Upper lobe of right lung (tissue), 1 donor: ENCODE measurements at places on chromosomes 2 and 18. TPM values are rescaled to one million over a fixed set of nuclear protein-coding genes. Genes with fewer than 3 reads are reported as not detected.

DNA sequence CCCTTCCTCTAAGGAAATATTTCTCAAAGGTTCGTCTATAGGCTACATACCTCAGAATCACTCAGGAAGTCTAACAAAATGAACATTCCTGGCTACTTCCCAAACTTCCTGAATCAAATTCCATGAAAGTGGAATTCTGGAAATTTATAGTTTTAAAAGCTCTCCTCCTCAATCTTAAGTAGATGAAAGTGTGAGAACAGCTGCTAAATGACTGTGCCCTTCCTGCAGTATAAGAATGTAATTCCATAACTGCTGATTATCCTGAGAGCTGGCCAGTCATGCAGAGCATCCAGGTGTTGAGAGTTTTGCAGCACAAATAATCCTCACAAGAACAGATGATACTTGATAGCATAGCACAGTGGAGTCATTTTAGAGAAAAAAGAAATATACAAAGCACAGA is 265.0 kb downstream of the KCNJ3 start:
- no peak for DNase-seq

DNA sequence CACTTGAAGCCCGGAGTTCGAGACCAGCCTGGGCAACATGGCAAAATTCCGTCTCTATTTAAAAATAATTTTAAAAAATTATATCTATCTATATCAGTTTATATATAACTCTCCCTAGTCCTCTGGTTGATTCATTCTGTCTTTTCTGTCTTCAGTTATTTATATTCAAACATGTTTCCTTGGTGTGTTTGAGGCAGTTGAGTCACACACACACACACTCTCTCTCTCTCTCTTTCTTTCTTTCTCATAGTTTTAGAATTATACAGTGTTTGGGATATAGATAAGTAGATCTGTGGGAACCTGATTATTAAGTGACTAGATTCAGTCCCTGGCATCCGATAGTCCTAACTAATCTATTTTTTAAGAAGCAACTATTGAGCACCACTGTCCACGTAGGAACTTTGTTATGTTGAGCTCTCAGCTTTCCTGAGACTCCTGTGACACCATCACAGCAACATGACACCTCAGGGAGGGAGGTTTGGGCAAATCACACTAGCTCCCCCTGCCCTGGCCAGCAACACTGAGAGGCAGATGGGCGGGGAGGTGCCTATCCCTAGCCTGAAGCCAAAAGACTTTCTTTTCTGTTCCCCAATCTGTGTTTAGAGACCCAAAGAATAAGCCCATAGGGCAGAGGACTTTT is 482.7 kb downstream of the DLGAP1 start:
- DNase-seq: no peak

CCDC85A gene
- total RNA-seq: 22.2 TPM

MYO3B gene
- 0.17 TPM for total RNA-seq

DNA sequence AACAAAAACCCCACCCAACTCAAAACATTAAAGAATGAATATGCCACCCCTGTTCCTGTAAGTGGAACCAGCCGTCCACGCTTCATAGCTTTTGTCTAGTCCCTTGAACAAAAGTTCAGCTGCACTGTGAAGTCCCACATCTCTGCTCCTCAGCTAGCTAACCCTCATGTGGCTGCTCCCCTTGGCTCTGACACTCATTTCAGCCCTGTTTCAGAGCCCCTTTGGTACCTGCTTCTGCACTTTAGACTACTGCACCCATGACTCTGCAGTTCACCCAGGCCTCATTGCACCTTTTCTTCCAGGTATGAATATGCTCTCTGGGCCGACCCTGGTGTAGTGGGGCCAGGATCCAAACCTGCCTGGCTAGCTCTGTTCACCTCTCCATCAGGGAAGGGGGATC is 155.3 kb downstream of the DIS3L2 start:
- no peak for DNase-seq

FSHR gene
- not detected for total RNA-seq

- no peak for DNase-seq
These were observed 69.9 kb upstream of the MAPRE2 start for GRCh38 chr18:34971313-34971712.

DNA sequence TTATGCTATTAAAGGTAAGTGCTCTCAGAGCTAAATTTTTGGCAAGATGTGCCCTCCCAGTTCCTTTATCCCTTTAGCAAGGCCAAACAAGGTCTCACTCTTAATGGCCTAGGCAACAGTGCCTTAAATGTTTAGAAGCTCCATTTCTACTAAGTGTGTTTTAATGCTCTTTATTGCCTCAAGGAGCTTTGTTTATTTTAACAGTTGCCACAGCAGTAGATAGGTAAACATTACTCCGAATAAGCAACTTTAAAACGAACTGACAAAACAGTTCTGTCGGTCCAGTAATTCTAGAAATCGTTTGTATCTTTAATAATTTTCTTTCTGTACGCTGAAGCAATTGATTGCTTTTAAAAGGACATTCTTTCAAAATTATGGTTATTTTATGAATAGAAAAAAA is 74.5 kb downstream of the PIEZO2 start:
- no peak for DNase-seq

DNA sequence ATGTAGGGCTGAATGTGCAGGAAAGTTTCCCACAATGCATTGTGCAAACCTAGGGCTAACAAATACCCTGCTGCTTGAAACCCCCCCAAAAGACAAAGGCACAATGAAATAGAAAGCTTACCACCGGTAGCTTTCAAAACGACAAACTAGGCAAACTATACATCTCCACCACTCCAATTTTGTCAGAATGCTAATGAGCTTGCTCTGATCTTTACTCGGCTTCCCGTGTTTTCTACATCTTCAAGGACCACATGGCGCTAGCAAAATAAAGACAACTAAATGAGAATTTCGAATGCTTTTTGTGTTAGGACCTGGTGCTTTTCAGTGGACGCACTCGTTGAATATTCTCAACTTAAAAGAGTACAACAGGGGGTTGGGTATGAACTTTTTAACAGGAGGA is 37.2 kb upstream of the OTX1 start:
- DNase-seq: no peak

APCDD1 gene
- 27.6 TPM for total RNA-seq

DNA sequence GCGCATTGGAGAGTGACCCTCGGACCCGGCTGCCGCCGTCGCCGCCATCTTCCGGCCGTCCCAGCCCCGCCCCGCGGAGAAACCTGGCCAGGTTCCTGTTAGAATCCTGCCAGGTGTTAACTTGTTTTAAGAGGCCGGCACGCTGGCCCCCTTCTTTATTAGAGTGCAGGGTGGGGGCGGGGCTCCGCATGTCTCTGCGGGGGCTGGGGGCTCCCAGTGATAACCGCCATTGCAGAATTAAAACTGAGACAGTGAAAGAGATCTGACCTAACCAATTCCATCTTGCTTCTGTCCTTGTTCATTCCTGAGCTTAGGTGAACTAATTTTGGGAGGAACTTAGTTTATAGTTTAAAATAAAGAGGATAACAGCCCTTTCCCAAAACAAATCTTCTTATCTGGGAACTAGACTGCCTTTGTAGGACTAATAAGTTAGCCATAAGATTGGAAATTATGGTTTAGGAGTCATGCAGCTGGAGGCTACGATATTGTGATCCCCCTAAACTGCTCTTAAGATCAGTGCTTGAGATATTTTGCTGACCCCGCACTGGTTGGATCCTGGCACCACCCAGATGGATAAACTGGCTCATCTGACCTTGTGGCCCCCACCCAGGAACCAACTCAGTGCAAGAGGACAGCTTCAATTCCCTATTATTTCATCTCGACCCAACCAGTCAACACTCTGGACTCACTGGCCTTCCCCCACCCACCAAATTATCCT is 543 bp upstream of the STARD7 start:
- DNase-seq: no peak

DNA sequence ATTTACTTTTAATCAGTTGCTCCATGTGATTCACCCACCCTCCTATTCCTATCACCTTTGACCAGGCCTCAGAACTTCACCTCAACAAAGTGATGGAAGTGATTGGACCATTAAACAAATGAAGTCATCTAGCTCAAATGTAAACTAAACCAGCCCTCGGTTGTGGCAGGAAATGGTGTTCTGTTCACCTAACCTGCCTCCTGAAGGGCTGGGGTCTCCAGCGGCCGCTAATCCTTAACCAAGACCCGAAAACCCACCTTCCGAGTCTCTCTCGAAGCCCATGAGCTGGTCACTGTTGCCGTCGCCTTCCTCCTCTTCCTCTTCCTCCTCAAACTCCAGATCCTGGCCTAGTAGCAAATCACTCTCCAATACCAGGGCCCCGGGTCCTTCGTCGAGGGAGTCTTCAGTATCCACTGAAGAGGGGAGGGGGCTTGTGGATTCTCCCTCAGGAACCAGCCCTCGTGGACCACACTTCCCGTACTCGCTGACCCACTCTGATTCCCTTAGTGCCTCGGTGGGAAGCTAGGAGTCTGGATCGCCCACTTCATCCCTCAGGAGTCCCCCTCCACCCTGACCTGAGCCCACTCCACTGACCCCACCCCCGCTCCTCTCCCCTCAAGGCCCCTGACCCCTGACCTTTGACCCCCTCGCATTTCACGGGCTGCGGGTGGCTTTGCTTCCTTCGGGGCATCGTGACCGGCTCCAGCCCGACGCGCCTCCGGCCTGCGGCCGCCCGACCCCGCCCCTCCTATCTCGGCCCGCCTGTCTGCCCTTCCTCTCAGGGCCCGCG is 503 bp downstream of the ZNF513 start:
- DNase-seq: peak; percentile 89

- no peak for DNase-seq
These were observed 70.3 kb downstream of the STEAP3 start for GRCh38 chr2:119293900-119294299.

DNA sequence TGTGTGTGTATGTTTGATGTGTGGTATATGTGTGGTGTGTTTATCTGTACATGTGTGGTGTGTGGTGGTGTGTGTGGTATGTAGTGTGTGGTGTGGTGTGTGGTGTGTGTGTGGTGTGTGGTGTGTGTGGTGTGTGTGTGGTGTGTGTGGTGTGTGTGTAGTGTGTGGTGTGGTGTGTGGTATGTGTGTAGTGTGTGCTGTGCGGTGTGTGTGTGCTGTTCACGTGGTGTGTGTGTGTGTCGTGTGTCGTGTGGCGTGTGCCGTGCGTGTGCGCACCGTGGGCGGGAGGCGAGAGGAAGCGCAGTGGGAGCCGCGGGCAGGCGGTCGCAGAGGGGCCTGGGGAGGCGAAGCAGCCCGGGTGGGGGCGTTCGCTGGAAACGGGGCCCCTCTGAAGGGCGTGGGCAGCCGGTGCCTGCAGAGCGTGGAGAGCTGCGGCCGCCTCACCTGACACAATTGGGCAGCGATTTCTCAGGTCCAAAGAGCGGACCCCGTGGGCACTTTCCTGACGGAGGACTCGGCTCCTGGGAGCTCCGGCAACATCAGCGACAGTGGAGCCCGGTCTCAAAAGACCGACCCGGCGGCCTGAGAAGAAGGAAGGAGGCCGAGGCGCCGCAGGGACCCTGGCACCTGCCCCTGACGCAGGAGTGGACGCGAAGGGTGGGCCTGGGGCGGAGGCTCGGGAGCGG is 741.1 kb upstream of the SALL3 start:
- no peak for DNase-seq

DNA sequence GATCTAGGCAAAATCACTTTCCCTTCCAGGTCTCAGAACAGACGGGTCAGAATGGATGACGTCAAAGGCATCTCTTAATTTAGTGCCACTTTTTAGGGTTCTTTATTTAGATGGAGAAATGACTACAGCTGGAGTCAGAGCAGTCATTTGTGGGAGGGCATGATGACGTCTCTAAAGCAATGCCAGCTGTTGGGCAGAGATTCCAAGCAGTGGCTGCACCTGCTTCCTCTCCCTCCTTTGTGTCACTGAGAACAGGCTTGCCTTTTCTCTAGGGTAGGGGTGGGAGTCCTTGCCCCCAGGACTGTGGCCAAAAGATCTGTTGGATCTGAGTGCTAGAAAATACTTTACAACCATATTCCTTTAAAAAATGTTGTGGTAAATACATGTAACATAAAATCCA is 28.7 kb upstream of the SKOR2 start:
- DNase-seq: no peak

AUP1 gene
- 119 TPM for total RNA-seq

DNA sequence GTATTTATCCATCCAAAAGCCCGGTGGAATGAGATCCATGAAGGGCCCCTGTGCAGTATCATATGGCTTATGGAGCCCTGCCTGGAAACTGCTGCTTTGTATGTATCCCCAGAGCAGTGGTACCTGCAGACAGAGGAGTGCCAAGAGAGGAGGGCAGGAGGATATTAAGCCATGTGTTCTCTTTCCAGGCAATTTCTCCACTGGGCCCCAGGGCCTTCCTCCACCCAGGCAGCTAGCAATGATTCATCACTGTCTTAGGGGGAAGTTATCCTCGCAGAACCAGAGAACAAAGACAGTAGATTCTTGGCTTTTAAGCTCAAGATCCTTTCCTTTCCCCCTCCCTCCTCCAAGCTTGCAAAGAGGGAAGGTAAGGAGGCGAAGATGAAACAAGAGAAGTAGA is 98.1 kb downstream of the LRRC30 start:
- no peak for DNase-seq

- DNase-seq: no peak
These were observed 521.2 kb downstream of the NYAP2 start for GRCh38 chr2:225920621-225921220.

GRCh38 chr2:9092383-9093282 is 89.1 kb upstream of the MBOAT2 start:
- DNase-seq: no peak

- DNase-seq: no peak
These were observed 972 bp upstream of the COBLL1 start for GRCh38 chr2:164842624-164842966.

GALNT13 gene
- 5.8 TPM for total RNA-seq

SLC30A3 gene
- total RNA-seq: 0.58 TPM

DNA sequence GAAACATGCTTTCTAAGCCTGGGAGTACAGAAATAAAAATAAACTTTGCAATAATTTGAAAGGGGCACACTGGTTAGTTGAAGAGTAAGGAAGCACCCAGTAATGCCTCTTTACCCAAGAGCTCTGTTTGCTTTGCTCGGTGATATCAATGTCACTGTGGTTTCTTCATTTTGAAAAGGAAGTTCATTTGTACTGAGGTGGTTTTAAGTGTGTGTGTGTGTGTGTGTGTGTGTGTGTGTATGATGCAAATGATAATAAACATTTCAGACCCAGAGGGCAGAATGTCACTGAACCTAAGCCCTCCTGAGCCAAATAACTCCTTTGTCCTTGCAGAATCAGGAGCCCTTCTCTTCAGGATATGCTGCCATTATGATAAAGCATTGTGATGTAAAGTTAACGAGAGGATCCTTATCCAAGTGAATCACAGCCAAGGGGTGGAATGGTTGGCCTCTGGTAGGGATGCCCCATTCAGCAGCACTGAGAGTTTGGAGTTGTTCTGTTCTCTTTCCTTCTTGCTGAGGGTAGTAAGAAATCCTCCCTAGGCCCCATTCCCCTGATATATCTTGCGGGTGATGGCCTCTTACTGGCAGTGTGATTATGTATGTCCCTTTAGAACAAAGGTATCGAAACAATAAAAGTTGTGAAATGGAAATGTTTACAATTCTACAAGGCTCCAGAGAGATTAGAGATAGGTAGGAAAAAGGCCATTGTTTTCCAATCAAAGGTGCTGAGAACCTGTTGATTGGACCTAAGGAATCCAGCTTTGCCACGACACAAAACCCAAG is 7.6 kb downstream of the ITGA6 start:
- no peak for DNase-seq
